Adrenal gland (tissue), 19 donors: ENCODE measurements at places on chromosomes 11 and 22. TPM values are rescaled to one million over a fixed set of nuclear protein-coding genes. Genes with fewer than 3 reads are reported as not detected.

The FOLR1 gene
- total RNA-seq: 5.2 TPM

The MS4A4E gene
- total RNA-seq: 3.2 TPM

The OR10W1 gene
- total RNA-seq: not detected

The P2RY6 gene
- 3.7 TPM for total RNA-seq

The WNT7B gene
- 0.13 TPM for total RNA-seq

The ATL3 gene
- 110 TPM for total RNA-seq

The PAX6 gene
- 3.7 TPM for total RNA-seq

The PLEKHB1 gene
- total RNA-seq: 4.2 TPM
